ENCODE measurements at places on chromosomes 2 and 18. TPM values are rescaled to one million over a fixed set of nuclear protein-coding genes. Genes with fewer than 3 reads are reported as not detected.
A peak's percentile ranks its signal among the peaks of the same experiment; 100 is the strongest.

DNA sequence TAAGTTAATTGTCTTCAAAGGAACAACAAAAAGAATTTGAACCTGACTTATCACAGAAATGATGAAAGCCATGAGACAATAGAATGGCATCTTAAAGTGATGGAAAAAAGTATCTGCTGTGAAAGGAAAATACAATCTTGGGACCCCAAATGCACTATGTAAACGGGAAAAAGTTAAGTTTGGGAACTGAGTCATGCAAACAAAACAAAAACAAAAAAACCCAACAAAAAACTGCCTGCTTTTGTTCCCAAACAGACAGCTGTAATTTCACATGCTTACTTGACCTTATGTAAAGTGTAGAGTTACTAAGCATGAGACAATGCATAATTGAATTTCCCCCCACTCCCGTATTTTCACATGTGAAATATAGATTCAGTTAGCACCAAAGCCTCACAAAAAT lies 122.1 kb upstream of the RBMS1 start:
- no peaks in the 10 kb centered on the region for H3K36me3 ChIP-seq
- no peak overlapping the region for H3K27ac ChIP-seq
- H3K4me1 ChIP-seq: no peaks in the 10 kb centered on the region
- H3K4me3 ChIP-seq: no peak overlapping the region
- no peaks in the 10 kb centered on the region for H3K27me3 ChIP-seq
- DNase-seq: no peak

DNA sequence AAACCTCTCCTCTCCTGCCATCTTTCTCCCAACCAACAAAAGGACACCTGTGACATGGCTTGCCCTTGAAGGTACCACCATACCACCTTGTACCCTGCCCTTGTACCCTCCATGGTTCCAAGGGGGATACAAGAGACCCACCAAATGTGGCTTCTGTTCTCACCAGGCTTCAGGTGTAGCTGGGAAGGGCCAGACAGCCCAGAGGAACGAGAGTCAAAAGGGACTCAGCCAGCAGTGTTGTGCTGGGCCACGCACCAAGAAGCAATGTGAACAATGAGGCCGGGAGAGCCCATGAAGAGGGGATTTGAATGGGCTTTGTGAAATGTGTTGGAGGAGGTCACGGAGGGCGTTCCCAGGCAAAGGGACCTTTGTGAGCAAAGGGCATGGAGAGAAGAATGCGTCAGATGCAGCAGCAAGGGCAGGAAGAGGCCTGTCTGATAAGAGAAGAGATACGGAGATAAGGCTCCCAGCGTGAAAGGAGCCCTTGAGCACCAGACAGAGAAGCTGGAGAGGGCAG lies 48.6 kb downstream of the PLB1 start:
- H3K27me3 ChIP-seq: no peaks in the 10 kb centered on the region
- DNase-seq: no peak

DNA sequence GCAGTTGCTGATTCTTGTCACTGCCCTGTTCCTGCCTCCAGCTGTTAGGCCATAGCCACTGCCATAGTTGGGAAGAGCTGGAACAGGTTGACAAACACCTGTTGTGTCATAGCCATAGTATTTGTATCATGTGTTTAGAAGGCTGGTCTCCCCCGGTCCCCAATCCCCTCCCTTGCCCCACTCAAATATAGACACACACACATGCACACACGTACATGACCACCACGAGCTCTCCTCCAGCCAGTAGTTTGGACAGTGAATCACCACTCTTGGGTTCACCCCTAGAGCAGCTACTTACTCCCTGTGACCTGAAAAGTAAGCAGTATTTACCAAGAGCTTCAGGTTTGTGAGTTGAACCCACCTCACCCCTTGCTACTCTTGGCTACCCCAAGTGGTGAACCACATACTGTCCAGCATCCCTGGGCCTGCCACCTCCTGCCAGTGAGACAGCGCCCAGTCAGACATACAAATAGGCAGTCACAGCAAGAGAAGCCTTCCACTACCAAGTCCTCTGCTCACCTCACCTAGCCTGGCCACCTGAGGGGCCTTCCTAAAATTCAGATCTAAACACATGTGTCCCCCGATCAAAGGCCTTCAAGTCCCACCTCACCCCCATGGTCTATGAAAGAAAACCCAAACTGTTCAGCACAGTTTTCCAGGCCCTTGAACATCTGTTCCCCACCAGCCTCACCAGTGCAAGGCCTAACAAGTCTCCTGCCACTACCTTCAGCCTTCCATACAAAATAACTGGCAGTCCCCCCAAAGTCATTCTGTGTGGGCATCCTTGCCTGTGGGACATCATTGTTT lies 7.1 kb downstream of the PCBP1 start:
- peak overlapping the region; percentile 100 for H3K27ac ChIP-seq
- peaks cover 5% of the 10 kb centered on the region for H3K36me3 ChIP-seq
- peak overlapping the region; percentile 88 for H3K4me3 ChIP-seq
- no peak for DNase-seq
- H3K27me3 ChIP-seq: no peaks in the 10 kb centered on the region

GRCh38 chr2:40332191-40332826 lies 119.6 kb downstream of the SLC8A1 start:
- no peaks in the 10 kb centered on the region for H3K27me3 ChIP-seq
- no peak overlapping the region for H3K27ac ChIP-seq
- H3K4me3 ChIP-seq: no peak overlapping the region
- no peaks in the 10 kb centered on the region for H3K36me3 ChIP-seq
- H3K4me1 ChIP-seq: no peaks in the 10 kb centered on the region
- DNase-seq: no peak

DNA sequence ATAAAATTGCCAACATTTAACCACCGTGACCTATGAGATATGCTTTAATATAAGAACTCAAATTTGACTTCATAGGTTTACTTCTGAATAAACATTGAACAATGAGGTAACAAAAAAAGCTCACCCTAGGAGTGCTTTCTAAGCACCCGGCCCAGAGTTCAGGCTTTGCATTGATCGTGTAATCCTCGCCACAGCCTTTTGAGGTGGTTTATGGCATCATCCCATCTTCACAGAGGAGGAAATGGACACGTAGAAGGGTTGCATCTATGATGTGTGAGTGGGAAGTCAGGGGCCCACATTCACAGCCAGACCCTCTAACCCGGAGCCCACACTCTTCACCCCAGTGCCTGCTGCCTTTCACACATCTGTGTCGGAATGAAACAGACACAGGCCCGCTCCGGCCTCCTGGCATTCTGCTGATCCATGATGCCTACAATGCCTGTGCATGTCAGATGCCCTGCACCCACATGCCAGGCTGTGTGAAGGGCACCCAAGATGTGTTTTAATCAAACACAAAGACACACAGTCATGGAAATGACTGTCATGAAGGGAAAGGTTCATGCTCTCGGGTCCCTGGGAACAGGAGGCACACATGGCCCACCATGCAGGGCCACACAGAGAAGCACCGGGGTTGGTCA lies 48.6 kb upstream of the RPL31 start:
- H3K4me1 ChIP-seq: peaks cover 2% of the 10 kb centered on the region
- no peak for DNase-seq
- H3K27me3 ChIP-seq: peaks cover 7% of the 10 kb centered on the region
- no peak overlapping the region for H3K4me3 ChIP-seq
- no peak overlapping the region for H3K27ac ChIP-seq

GRCh38 chr2:12978066-12978835 lies 261.5 kb downstream of the TRIB2 start:
- H3K27me3 ChIP-seq: peaks cover 10% of the 10 kb centered on the region
- no peak overlapping the region for H3K4me3 ChIP-seq
- no peak overlapping the region for H3K27ac ChIP-seq
- DNase-seq: no peak
- peaks cover 3% of the 10 kb centered on the region for H3K36me3 ChIP-seq

CNTNAP5 gene
- total RNA-seq: not detected

PSMD14 gene
- total RNA-seq: 28.7 TPM

RESP18 gene
- total RNA-seq: not detected

LRRTM1 gene
- total RNA-seq: not detected

TDRD15 gene
- total RNA-seq: 0.13 TPM

ECEL1 gene
- not detected for total RNA-seq

TWIST2 gene
- not detected for total RNA-seq

CFC1 gene
- not detected for total RNA-seq

All from T-helper 17 cell (primary cell).